ENCODE measurements at places on chromosomes 1 and 21.

DNA sequence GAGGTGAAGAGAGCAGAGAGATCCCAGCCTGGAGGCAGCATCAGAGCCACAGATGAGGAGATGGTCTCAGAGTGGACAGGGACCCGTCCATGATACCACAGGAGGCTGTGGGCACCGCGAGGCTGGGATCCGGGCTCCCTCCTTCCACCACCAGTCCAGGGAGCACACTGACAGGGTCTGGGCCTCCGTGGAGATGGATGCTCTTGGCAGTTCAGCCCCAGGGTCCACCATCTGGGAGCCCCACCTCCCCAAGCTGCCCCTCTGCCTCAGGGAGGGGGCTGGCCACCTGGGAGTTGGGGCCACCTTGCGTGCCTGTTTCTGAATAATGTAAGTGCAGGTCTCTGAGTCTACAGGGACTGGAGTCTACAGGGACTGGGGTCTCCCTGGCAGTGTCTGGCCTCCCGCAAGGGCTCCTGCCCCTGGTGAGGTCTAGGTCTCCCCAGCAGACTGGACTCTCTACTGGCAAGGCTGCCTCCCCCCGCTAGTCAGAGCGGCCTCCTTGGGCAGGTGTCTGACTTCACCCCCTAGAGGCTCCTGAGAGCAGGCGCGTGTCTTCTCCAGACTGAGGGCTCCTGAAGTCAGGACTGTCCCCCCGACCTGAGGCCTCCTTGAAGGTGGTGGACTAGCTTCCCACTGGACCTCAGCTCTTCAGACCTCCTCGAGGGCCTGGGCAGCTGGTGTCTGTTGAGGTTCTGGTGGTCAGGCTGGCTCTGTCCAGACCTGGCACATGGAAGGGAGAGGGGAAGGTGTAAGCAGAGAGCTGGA is 218.5 kb downstream of the PTPRU start:
- no peak for DNase-seq

DNA sequence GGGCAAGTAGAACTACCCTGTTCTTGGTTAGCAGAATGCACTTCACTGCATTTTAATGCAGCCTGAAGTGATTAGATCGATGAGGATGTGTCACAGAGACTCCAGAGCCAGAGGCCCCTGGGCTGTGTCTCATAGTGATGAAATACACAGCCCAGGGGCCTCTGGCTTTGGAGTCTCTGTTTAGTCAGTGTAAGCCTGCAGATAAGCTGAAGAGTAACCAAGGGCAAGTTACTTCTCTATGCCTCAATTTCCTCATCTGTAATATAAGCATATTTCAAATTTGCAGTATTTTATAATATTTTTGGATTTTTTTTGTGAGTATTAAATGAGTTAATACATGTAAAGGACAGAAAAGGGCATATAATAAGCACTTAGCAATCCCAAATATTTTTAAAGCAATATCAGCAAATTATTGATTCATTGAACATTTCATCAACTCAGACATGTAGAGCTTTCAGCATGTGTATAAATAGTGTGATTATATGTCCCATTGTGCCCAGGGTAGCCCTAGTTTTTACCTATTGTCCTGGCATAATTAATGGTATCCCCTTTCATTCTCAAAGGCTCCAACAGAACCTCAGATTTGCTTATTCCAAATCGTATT is 23.6 kb upstream of the APOBEC4 start:
- DNase-seq: no peak

DNA sequence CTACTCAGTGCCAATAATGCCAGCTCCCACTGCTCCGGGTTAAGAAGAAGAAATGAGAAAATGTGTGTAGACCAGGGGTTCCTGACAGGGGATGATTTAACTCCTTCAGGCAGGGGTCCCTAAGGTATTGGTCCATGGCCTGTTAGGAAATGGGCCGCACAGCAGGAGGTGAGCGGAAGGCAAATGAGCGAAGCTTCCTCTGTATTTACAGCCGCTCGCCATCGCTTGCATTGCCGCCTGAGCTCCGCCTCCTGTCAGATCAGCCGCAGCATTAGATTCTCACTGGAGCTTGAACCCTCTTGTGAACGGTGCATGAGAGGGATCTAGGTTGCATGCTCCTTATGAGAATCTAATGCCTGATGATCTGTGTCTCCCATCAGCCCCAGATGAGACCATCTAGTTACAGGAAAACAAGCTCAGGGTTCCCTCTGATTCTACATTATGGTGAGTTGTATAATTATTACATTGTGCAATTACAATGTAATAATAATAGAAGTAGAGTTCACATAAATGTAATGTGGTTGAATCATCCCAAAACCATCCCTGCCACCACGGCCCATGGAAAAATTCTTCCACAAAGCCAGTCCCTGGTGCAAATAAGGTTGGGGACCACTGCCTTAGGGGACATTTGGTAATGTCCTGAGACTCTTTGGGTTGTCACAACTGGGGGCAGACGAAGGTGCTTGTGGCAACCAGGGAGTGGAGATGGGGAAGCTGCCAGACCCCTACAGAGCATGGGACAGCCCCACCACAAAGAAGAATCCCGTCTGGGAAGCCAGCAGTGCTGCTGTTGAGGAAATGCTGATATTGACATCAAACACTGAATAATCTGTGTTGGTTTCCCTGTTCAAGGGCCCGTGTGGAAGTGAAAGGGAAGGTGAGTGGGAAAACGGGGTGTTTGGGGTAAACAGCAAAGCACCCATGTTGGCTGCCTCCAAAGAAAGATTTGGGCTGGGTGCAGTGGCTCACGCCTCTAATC is 60.8 kb downstream of the DHRS3 start:
- DNase-seq: no peak

DNA sequence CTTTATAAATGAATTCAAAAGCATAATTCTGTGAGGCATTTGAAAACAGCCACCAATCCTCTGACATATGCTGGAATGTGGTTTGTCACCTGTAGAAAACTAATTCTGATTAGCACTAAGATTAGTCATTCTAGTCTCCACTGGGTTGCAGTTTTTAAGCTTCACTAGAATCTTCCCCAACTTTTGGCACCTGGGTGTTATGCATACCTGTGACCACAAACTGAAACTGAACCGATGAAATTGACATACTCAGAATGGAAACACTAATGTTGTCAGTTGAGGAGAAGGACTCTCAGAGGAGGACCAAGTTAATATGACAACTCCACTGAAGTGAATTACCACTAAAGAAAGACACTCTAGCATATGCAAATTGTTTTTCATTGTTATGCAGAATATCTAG is 285.8 kb upstream of the NEGR1 start:
- no peak for DNase-seq

DNA sequence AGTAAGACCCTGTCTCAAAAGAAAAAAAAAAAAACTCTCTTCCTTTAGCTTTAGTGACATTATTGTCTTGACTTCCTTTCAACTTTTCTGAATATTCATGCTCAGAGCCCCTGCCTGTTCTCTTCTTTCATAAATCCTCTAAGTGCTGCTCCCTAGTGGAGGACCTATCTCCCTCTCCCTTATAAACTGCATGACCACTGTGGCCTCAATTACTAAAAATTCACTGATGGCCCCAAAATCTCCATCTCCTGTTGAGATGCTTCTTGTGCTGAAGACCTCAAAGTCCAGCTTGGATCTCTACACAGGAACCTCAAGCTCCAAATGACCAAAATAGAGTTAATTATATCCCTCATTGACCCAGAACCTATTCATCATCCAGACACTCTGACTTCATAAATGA is 7.8 kb downstream of the ITLN1 start:
- no peak for DNase-seq

GRCh38 chr1:4081806-4082711 is 182.0 kb upstream of the C1orf174 start:
- DNase-seq: no peak

GRCh38 chr1:207002724-207003146 is 29.8 kb downstream of the C1orf116 start:
- peak; percentile 7 for DNase-seq

GRCh38 chr21:27323331-27323730 is 356.4 kb upstream of the ADAMTS5 start:
- no peak for DNase-seq

DNA sequence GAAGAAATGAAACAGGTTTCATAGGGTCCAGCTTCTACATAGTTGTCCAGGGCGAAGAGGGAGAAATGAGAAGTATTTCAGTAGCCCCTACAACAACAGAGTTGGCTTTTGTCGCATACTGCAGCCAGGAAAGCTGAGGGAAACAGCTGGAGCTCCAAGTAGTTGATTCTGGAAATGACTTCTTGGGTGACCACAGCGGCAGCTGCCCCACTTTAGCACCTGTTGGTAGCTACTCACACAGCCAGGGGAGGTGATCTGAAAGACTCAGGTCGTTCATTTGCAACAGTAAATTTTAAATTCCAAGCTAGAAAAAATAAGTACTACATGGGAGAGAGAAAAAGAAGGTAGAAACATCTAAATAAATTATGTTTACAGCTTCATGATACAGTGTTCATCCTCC is 2.3 kb downstream of the TTC13 start:
- DNase-seq: no peak

- DNase-seq: no peak
Measured at GRCh38 chr1:204334455-204334854, 25.3 kb downstream of the PLEKHA6 start.

GRCh38 chr21:32340863-32341848 is 42.5 kb downstream of the MRAP start:
- no peak for DNase-seq

GRCh38 chr1:21293537-21294265 is 3.4 kb upstream of the ECE1 start:
- no peak for DNase-seq

- no peak for DNase-seq
Measured at GRCh38 chr1:169361281-169361680, 6.3 kb downstream of the NME7 start.

GRCh38 chr1:221926441-221926840 is 184.6 kb upstream of the DUSP10 start:
- no peak for DNase-seq

DNA sequence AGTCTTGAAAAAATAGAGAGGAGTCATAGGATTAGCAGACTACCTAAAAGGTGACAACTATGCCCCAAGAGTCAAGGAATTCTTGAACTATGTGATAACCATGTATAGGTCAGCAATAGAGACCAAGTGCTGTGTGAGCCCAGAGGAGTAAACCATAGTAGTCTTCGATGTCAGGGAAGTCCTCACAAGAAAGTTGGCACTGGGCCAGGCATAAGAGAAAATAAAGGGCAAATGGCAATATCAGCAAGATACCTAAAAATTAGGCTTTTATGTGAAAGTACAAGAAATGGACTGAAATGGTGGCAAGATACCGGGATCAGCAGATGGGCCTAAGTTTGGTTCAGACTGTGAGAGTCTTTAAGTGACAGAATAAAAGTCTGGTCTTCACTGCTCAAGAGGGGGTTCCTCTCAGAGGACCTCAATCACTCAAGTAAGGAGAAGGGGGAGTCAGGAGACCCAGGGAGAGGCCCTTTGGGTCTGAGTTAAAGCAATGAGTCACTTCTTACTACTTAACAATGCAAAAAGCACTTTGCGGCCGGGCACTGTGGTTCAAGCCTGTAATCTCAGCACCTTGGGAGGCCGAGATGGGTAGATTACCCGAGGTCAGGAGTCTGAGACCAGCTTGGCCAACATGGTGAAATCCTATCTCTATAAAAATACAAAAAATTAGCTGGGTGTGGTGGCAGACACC is 95.0 kb downstream of the TEX35 start:
- no peak for DNase-seq

- DNase-seq: no peak
Measured at GRCh38 chr1:93159337-93159736, 20.9 kb downstream of the TMED5 start.

- DNase-seq: no peak
Measured at GRCh38 chr1:153429266-153430165, 13.2 kb downstream of the S100A7A start.

- no peak for DNase-seq
Measured at GRCh38 chr1:4736254-4736653, 81.8 kb downstream of the AJAP1 start.

- DNase-seq: no peak
Measured at GRCh38 chr1:209655411-209656231, 3.4 kb upstream of the LAMB3 start.

GRCh38 chr1:168387781-168388760 is 107.4 kb downstream of the TBX19 start:
- no peak for DNase-seq

DNA sequence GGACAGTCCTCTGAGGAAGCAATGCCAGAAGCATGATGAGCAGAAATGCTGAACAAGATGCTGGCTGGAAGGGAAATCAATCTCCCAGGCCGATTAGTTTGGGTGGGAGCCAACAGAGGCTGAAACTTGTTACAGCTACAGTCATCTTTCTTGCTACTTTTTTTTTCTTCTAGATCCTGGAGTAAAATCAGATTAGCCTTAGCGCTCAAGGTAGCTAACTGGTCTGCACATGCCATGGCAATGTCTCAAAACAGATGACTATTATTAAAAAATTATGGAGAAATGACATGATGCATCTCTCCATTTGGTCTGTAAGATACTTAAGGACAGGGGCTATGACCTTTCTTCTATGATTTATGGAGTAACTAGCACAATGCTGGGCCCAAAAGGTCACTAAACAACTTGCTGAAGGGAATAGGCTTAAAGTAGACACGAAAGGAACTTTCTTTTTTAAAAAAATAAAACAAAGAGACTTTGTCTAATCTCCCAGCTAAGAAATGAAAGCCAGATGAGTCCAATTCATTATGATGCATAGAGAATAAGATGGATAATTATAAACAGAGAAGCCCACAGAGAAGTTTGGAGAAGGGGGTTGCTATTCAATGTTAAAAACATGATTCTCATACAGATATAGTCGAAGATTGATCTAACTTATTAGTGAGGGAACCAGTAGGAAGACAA is 42.5 kb downstream of the UTP25 start:
- DNase-seq: peak; percentile 59

- peak; percentile 93 for DNase-seq
Measured at GRCh38 chr1:206503591-206504362, 3.6 kb upstream of the RASSF5 start.

DNA sequence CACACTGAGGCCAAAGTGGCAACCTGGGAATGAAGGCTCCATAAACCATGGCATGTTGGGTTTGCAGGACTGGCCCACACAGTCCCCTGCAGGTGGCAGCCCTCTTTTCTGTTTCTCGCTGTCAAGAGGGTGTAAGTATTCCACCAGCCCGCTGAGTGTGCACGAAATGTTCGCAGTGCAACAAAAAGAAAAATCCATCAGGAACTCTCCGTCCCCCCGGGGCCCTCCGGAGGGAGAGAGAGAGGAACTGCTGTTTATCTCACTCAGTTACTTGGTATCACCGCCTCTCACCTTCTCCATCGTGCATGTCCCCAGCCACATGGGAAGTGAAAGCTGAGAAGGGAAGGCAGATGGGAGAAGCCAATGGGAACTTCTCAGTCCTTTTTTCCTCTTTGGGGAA is 38.3 kb downstream of the NCF2 start:
- no peak for DNase-seq

DNA sequence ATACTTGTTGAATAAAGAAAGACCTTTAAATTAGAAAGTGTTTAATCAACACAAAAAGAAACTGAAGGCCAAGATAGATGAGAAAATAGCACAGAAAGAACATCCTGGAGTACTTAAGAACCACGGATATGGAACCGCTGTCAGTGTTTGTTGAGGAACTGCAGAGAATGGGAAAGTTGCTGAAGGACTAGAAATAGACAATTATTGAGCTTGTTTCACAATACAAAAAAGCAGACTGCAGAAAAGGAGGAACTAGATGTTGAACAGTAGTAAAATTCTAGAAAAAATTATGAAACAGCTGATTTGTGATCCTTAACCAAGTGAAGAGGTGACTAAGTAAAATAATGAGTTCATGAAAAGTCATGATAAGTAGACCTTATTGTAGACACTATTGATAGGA is 29.7 kb downstream of the MYSM1 start:
- DNase-seq: no peak
